GM13977 (cell line): ENCODE measurements at places on chromosomes 16 and 17.

DNA sequence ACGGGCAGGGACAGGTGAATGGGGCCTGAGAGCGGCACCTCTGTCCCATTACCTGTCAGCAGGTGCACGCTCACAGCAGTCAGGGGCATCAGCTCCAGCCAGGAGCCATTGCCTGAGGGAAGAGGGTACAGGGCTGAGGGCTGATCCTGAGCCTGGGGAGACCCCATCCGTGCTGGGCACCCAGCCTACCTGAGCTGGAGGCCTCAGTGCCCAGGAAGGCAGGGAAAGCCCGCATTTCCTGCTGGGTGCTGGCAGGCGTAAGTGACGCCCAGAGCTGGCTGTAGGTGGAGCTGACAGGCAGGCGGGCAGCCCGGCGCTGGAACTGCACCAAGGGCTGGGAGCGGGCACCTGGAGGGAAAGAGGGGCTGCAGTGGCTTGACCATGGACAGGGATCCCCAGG is 7.4 kb downstream of the FAM171A2 start:
- DNase-seq, result no peak

DNA sequence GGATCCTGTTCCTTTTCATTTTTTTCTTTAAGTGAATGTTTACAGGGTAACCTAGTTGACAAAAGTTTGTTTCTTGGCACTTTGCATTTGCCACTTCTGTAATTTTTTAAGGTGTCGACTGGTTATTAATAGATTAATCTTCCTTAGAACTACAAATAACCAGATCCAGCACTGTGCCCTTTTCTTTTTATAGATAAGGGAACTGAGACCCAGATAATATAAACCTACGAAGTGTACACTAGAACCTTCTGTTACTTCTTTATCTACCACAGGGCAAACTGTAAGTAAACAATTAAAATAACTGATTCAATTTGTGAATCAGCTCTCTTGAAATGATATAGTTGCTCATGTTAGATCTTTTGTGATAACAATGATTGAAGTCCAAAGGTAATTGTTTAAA is 55.4 kb downstream of the NLK start:
- no peak for DNase-seq

DNA sequence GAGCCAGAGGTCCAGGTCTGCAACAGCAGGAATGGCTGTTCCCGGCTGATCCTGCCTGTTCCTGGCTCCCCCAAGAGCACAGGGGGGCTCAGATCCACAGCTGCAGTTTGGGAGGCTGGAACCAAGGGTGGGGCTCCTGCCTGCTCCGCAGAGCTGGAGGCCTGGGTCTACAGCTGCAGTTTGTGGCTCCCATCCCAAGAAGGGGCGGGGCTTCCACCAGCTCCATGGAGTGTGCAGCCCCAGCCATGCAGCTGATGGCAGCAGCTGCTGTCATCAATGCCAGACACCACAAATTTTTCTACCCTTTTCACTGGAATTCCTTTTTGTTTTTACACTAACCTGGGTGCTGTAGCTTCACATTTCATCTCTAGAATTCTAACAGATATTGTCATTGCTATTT is 135.4 kb upstream of the KIF2B start:
- no peak for DNase-seq

- DNase-seq, result no peak
These were observed 3.2 kb downstream of the KIFC3 start for GRCh38 chr16:57798953-57799599.

GRCh38 chr17:69348429-69348828 is 21.5 kb upstream of the ABCA5 start:
- DNase-seq, result no peak

DNA sequence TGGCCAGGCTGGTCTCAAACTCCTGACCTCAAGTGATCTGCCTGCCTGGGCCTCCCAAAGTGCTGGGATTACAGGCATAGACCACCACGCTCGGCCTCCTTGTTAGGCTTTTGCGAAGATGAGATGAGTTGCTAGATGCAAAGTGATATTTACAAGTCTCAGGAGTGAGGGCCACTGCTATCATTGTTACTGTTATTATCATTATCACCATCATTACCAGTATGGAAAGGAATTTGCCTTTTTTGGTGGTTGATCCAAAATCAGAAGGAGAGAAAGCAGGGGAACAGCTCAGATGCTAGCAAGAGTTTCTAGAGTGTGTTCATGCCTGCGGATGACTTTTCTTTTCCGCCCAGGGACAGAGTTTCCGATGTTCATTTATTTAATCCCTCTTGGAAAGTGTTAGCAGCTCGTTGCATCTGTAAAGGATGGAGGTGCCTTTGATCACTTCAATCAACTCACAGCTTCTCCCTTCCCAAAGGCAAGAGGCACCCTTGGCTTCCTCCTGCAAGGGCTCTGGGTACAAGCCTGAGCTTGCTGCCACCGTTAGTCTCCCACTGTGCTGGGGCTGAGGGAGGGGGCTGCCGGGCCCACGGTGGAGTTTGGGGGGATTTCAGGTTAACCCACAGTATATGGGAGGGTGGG is 21.6 kb downstream of the ITPRIPL2 start:
- no peak for DNase-seq

DNA sequence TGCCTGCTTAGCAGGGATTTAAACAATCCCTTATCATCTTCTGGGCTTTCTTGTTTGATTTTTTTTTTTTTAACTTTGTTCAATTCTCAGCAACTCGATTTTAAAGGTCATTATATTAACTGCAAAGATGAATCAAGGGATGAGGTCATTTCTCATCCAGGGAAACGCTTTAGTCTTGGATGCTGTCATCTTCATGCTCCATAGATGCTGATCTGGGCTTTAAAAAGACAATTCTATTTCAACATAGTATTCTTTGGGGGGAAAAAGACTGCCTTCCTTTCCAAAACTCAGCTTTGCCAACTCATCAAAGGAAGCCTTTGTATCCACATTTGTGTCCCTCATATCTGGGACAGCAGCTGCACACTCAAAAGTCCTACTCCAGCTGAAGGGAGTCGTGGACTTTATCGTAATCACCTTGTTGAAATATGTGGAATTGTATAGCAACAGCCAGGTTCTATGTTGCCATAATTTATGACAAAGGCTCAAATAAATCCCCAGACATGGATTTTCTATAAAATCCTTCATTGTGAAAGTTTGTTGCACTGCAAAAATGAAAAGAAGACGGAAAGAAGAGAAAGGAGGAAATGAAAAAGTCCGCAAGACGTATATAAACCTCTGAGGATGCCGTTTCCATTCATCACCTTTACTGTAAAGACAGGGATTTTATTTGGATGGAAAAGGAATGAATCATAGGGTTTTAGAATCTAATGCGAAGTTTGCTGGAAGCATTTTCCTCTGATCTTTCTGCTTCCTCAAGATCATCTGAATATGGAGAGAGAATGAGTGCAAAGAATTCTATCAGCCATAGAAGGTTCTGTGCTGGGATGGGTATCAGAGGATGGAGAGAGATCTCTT is 48.6 kb upstream of the XYLT1 start:
- DNase-seq, result no peak

- DNase-seq, result no peak
These were observed 129.9 kb upstream of the CACNG5 start for GRCh38 chr17:66704858-66705520.

DNA sequence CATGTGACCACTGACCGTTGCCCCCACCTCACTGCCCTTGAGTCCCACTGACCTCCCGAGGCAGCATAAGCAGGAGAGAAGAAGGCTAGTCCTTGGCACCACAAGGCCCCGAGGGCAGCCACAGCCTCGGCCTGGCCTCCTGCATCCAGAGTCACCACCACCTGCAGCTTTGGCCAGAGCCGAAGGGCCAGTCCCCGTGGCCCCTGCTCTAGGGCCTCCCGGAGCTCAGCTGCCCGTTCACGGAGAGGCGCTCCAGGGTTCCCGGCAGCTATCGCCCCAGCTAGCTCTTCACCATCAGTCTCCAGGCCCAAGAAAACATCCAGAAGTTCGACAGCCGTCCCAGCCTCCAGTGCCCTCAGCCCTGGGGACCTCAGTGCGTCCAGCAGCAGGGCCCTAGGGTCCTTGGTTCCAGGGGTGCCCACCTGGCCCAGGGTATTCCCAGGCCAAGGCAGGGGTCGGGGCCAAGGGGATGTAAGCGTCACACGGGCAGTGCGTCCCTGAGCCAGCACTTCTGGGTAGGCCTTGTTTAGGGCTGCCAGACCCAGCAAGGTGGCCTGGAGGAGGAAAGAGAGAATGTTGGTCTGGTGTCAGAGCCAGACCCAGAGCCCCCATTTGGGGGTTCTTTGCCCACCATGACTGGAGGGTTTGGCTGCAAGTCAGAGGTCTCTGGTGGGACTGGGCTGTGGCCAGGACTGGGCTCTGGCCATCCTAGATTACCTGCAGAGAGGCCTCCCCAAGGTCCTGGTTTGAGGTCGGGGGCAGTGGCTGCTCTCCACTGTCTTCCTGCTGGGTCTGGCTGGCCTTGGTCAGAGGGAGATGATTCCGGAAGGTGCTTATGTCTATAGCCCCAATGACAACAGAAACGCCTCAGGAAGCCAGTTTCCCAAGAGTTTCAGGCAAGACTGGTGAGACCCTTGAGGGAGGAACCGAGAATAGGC is 1.8 kb downstream of the GHDC start:
- no peak for DNase-seq

DNA sequence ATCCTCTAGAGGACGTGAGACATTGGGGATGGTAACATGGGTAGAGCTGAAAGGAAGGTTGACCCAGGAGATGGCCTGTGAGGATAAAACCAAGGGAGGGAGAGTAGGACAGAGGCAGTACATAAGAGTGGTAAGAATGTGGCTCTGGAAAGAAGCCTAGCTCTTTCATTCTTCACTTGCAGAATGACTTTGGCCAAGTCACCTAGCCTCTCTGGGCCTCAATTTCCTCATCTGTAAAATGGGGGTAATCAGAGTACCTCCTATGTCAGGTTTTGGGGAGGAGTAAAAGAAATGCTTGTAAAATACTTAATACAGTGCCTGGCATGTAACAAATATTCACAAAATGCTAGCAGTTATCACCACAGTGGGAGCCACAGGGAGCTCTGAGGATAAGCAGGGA is 6.9 kb downstream of the KDM6B start:
- no peak for DNase-seq

DNA sequence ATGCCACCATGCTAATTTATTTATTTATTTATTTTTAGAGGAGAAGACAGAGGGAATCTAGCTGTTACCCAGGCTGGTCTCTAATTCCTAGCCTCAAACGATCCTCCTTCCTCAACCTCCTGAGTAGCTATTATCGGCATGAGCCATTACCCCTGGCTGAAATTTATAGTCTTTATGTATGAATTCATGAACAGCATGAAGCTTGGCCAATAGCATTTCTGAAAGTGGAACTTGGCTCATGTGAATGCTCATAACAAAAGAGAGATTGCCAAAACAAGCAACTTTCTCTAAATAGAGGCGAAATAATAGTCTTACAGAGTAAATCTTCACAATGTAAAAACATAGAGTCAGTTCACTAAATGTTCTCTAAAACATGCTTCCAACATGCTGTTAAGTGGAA is 30.1 kb upstream of the SMURF2 start:
- no peak for DNase-seq

DNA sequence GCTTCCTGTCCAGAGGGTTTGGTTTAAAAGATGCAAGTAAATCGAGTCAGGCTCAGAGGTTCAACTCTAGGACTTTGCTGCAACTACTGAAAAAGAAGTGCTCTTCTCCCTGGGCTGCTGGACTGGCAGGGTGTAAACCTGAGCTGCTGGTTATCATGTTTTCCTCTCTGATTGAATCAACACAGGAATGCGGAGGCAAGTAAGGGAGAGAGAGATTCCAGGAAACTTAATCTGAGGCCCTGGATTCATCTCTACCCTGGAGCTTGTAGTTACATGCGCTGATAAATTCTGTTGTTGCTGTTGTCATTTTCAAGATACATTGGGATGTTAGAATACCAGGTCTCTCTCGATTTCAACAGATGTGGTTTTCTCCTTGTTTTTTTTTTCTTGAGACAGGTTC is 8.2 kb upstream of the HS3ST3A1 start:
- no peak for DNase-seq

DNA sequence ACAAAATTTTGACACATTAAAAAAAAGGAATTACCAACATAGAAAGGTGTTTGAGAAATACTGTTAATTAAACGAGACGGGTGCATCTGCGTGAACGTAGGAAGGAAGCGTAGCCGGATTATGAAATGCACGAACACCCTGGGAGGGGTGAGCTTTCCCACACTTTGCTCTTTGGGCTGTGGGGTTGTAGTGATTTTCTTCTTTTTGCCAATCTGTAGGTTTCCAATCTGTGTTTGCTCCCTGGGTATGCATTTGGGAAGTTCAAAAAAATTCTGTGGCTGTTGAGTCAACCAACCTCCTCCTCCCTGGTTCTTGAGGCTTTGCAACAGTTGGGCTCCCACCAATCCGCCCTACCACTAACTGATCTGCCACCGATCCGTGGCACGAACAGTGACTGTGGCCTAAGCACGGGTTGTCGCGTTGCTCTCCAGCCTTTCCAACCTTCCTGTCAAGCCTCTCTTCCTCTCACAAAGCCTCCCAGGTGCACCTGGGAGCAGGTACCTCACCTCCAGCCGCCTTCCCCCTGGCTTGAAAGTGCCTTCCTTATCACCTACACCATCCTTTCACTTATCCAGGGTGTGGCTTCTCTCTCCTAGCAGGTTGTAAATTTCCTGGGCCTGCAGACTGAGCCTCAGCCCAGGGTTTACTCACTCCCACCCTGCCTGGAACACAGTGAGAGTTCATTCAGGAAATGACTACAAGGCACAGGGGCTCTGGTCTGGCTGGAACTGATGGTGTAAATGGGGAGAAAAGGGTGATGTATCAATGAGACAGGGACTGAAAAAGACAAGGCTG is 16.6 kb downstream of the RTN4RL1 start:
- no peak for DNase-seq

DNA sequence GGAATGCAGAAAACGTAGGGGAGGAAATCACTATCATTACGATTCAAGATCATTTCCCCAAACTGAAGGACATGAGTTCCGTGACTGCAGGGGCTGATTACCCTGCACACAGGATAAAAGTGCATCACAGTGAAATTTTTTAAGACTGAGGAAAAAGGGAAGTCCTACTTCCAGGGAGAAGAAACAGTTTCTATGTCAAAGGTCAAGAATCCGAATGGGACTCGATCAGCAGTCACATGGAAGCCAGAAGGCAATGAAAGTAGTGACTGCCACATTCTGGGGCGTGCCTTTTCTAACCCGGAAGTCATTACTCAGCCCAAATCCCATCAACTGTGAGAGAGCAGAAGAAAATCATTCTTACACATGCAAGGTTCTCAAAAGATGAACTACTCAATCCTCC is 12.1 kb downstream of the ZZEF1 start:
- DNase-seq, result no peak

DNA sequence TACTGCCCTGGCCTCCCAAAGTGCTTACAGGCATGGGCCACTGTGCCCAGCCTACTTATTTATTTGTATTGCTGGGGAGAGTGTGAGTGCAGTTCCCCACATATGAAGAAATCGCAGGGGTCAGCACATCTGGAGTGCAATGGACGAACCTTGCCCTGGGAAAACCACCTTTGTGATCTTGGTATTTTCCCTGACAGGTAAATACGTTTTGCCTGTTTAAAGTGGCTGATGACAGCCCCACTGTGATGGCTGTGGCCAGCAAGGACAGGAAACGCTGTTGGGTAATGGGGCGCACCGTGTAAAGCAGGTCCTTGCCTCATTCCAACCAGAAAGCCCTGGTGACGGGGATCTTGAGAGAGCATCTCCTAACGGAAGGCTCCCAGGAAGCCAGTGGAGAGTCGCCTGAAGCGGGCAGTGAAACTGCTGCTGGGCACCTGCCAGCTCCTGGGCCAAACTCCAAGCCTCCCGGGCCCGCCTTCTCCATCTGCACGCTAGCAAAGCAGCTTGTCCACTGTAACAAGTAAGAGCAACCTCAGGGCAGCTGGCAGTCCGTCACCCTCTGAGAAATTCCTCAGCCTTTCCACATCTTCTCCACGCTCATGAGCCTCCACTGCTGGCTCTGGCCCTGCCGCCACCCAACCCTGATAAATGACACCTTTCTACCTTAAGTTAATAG is 17.5 kb downstream of the EMC8 start:
- DNase-seq, result no peak
